ENCODE measurements at places on chromosomes 6 and 20. TPM values are rescaled to one million over a fixed set of nuclear protein-coding genes. Genes with fewer than 3 reads are reported as not detected.

GRCh38 chr6:129785047-129785755 lies 75.2 kb upstream of the ARHGAP18 start:
- no peak for DNase-seq

DNA sequence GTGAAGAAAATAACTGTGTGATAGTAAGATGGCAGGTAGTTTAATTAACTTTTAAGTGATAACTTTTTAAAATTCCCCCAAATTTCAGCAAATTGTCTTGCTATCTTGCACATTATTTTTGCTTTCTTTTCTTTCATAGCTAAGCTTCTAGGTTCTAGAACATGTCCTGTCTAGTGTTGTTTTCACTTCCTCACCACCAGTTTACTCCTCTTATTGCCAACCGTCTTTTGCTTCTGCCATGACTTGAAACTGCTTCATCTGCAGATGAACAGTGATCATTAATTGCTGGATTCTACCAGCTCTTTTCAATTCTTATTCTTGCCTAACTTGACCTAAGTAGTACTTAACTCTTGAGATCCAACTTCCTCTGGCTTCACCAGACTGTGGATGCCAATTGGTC lies 137.8 kb downstream of the CENPW start:
- no peak for DNase-seq

DNA sequence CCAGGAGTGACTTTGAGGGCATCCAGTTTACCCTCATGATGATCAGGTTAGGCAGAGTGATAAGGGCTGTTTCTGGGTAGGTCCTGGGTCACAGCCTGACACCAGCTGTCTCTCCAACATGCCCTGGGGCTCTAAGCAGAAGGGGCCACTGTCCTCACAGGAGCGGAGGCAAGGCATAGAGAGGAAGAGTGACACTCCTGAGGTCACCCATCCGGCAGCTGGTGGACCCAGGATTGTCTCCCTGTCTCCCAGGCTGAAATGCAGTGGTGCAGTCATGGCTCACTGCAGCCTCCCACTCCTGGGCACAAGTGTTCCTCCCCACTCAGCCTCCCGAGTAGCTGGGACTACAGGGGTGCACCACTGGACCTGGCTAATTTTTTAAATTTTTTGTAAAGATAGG lies 12.0 kb downstream of the DLGAP4 start:
- DNase-seq = no peak

DNA sequence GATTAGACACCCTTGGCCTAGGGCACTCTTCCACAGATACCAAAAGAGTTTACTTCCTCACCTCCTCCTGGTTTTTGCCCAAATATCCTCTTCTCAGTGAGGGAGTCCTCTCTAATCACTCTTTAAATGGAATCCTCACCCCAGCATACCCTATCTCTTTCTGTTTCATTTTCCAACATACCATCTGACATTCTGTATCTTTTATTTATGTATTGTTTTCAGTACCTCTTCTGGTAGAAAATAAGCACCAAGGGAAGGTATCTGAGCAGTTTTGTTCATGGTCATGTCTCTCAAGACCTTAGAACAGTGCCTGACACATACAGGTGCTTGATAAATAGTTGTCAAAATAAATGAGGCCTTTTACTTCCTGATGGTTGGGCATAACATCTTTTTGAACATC lies 55.1 kb downstream of the KIAA0408 start:
- DNase-seq = no peak

DNA sequence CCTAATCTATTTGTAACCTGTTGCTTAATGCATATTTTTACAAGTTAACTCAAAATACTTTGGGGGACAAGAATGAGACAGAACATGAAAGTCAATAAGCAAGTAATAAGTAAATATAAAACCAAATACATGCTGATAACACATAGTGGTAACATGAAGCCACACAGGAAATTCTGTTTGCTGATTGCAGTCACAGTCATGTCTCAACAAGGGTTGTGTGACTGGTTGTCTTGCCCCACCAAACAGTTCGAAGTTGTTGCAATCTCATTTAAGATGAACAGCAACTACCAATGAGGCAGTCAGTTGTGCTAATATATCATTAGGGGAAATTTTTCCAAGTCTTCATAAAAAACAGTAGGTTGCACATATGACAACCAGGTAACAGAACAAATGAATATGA lies 14.5 kb downstream of the CD24 start:
- no peak for DNase-seq

DNA sequence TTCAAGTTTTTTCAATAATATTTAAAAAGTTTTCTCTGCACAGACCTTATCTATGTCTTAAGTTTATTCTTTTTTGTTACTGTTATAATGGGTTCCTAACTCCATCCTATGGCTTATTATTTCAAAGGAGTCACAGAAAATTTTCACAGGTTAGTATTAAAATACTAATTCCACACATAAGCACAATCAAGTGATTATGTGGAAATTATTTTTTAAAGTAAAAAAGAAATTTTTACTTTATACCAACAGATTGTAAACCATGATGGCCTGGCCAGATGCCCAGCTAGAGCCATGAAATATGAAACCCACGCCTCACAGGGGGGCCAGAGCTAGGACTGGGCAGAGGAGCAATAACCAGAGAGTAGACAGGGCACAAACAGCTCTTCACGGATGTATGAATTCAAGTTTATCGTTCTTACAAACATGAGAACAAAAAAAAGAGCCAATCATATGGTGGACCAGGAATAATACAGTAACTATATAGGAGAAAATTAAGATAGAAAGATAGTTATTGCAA lies 34.0 kb downstream of the NUDT3 start:
- DNase-seq = no peak

- no peak for DNase-seq
These were observed 150.7 kb downstream of the FARS2 start for GRCh38 chr6:5412017-5412416.

Gene MCCD1
- not detected for total RNA-seq

Gene BPIFB3
- total RNA-seq = 0.05 TPM

Data from thymus (tissue), 14 donors.